ENCODE measurements at places on chromosomes 6 and 20.
A peak's percentile ranks its signal among the peaks of the same experiment; 100 is the strongest.

DNA sequence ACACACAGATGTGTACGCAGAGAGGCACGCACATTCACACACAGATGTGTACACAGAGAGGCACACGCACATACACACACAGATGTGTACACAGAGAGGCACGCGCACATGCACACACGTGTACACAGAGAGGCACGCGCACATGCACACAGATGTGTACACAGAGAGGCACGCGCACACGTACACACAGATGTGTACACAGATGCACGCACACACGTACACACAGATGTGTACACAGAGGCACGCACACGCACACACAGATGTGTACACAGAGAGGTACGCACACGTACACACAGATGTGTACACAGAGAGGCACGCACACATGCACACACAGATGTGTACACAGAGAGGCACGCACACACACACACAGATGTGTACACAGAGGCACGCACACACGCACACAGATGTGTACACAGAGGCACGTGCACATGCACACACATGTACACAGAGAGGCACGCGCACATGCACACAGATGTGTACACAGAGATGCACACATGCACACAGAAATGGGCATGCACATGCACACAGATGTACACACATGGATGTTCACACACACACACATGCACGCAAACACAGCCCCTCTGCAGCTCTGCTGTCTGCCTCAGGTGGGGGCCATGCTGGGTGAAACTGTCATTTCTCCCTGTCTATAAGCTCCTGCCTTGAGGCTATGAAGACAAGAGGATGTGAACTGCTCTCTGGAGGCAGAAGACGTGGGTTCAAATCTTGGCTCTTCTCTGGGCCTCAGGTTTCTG lies 14.3 kb upstream of the MYT1 start:
- H3K27ac ChIP-seq = no peak overlapping the region
- peaks cover 16% of the 10 kb centered on the region for H3K4me1 ChIP-seq
- H3K27me3 ChIP-seq = no peaks in the 10 kb centered on the region
- DNase-seq = peak; percentile 65
- H3K4me3 ChIP-seq = no peak overlapping the region
- no peaks in the 10 kb centered on the region for H3K36me3 ChIP-seq

DNA sequence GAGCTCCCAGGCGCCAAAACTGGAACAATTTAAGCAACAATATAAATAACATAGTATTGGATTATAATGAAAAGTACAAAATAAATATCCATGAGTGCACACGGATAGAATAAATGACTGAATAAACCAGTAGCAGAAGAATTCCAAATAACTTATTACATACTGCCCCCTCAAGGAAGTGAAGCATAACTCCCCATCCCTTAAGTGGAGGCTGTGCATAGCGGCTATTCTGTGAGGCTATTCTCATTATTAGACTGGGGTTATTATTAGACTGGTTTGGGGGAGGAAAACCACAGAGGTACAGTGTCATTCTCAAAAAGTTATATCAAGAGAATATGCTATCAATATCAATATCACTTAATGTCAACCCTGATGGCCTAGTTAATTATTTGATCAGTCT lies 94.4 kb upstream of the SIRPA start:
- peaks cover 9% of the 10 kb centered on the region for H3K4me1 ChIP-seq
- H3K27ac ChIP-seq = no peak overlapping the region
- H3K27me3 ChIP-seq = no peaks in the 10 kb centered on the region
- no peak overlapping the region for H3K4me3 ChIP-seq

DNA sequence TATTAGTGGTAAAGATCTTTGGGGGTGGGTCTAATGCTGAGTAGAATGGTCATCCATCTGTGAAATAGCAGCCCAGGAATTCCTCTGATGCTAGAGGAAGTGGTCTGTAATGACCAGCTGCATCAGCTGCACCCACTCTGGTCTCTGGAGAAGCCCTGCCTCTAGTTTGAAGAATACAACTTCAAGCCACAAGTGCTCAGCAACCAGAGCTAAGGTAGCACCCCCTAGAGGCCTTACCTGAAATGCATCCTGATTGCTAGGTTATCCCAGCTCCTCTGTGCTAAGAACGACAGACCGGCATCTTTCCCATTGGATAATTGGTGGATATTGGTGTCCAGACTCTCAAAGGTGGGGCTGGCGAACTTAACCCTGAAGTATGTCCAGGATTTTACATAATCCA lies 58.2 kb downstream of the DNAH8 start:
- no peak overlapping the region for H3K4me3 ChIP-seq
- H3K27me3 ChIP-seq = no peaks in the 10 kb centered on the region
- H3K4me1 ChIP-seq = peaks cover 31% of the 10 kb centered on the region

DNA sequence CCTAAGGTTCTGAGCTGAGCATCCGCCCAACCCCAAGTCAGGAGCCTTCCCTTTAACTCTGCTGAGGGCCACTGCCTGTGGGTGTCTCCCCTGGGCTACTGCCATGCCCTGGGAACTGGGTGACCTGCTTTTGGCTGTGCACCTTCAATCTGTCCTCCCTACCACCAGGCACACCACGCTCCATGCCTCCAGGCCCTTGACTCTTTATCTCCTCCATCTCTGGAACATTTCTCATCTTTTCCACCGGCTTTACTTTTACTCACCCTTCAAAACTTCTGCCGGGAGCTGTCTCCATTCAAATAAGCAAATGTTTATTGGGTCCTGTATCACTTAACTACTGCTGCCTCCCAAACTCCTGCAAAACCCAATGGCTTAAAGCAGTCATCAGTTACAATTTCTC lies 83.3 kb upstream of the NHSL1 start:
- no peaks in the 10 kb centered on the region for H3K36me3 ChIP-seq
- H3K27me3 ChIP-seq = no peaks in the 10 kb centered on the region
- DNase-seq = no peak

DNA sequence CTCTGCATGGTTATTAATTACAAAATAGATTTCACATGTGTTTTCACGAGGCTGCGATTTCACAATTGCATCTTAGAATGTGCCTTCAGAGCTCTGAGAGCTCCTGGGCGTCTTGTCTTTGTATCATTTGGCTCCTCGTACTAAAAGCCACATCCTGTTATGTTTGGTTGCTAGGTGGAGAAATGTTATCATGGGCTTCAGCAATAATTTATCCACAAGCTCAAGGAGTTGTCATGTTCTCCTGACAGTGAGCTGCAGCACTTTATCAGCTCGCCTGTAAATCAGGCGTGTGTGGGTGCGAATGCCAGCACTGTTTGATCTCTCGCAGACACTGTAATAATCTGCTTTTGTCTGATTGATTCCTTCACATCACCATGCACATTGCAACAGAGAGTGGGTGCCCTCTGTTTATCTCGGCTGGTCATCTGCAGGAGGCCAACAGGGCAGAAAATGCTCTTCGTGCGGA lies 218.6 kb upstream of the ZFP64 start:
- H3K4me1 ChIP-seq = no peaks in the 10 kb centered on the region
- no peaks in the 10 kb centered on the region for H3K27me3 ChIP-seq
- H3K36me3 ChIP-seq = no peaks in the 10 kb centered on the region
- H3K4me3 ChIP-seq = no peak overlapping the region
- no peak overlapping the region for H3K27ac ChIP-seq

DNA sequence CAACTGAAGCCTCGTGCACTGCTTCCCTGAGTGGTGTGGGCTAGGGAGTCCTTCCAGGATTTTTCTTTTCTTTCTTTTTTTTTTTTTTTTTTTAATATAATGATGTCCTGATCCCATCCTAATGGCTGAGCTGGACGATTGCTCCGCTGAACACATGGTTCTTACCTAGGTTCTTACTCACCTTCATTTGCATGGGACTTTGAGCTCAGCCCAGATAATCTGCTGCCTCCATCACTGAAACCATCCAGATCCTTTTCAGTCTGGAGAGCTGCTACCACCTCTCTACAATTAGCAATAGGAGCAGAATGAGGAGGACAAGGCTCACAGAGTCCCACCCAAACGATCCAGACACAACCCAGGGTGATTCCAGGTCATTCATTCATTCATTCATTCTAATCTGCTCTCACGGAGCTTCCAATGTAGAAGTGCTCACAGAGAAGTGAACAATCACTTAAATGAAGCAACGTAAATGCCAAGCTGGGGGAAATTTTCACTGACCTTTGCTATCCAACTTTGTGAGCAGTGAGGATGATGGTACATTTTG lies 246.3 kb upstream of the RREB1 start:
- no peak for DNase-seq
- H3K4me1 ChIP-seq = peaks cover 16% of the 10 kb centered on the region
- H3K27ac ChIP-seq = no peak overlapping the region
- H3K27me3 ChIP-seq = no peaks in the 10 kb centered on the region
- no peaks in the 10 kb centered on the region for H3K36me3 ChIP-seq

- H3K27me3 ChIP-seq = no peaks in the 10 kb centered on the region
- no peak overlapping the region for H3K4me3 ChIP-seq
- H3K36me3 ChIP-seq = no peaks in the 10 kb centered on the region
- peak; percentile 89 for DNase-seq
These were observed 75.2 kb downstream of the JPH2 start for GRCh38 chr20:44111712-44112335.

DNA sequence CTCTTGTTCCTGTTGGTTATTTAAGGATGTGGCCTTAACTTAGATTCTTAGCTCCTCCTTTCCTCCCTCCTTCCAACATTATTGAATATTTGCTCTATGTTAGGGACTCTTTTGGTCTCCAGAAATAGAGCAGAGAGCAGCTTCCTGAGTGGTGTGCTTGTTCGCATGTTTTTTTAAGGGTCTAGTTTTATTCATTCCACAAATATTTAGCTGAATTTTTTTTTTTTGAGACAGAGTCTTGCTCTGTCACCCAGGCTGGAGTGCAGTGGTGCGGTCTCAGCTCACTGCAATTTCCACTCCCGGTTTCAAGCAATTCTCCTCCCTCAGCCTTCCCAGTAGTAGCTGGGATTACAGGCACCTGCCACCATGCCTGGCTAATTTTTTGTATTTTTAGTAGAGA lies 169.2 kb downstream of the ZFAND3 start:
- H3K36me3 ChIP-seq = no peaks in the 10 kb centered on the region
- H3K4me3 ChIP-seq = no peak overlapping the region
- no peaks in the 10 kb centered on the region for H3K27me3 ChIP-seq
- DNase-seq = no peak
- no peak overlapping the region for H3K27ac ChIP-seq
- peaks cover 13% of the 10 kb centered on the region for H3K4me1 ChIP-seq

- no peaks in the 10 kb centered on the region for H3K36me3 ChIP-seq
- DNase-seq = no peak
- H3K4me3 ChIP-seq = no peak overlapping the region
These were observed 12.8 kb upstream of the TPD52L1 start for GRCh38 chr6:125140808-125141207.

DNA sequence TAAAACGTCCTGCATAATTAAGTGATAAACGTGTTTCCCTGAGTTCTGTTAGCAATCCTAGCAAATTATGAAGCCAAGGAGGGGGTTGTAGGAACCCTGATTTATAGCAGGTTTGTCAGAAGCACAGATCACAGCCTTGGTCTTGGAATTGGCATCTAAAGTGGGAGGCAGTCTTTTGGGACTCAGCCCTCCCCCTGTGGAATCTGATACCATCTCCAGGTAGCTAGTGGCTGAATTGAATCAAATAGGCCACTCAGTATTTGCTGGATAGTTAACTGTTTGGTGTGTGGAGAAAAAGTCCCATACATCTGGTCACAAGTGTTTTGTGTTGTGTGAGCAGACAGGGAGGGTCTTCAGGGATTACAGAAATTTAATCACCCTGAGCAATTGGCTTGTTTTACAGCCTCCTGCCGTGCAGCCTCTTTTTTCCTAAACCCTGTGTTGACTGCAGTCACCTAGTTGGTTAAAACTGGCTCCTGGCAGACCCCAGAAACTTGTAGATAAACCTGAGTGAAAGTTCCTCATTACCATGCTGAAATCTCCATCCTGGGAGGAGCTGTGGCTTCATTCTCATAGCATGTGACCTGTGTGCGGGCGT lies 19.0 kb upstream of the KIFC1 start:
- no peak overlapping the region for H3K27ac ChIP-seq
- H3K4me3 ChIP-seq = no peak overlapping the region
- peaks cover 23% of the 10 kb centered on the region for H3K4me1 ChIP-seq
- no peaks in the 10 kb centered on the region for H3K36me3 ChIP-seq
- H3K27me3 ChIP-seq = no peaks in the 10 kb centered on the region

GRCh38 chr6:34142061-34142998 lies 3.6 kb downstream of the GRM4 start:
- H3K4me1 ChIP-seq = no peaks in the 10 kb centered on the region
- H3K27me3 ChIP-seq = peaks cover 27% of the 10 kb centered on the region
- no peak for DNase-seq
- H3K4me3 ChIP-seq = no peak overlapping the region
- no peak overlapping the region for H3K27ac ChIP-seq

DNA sequence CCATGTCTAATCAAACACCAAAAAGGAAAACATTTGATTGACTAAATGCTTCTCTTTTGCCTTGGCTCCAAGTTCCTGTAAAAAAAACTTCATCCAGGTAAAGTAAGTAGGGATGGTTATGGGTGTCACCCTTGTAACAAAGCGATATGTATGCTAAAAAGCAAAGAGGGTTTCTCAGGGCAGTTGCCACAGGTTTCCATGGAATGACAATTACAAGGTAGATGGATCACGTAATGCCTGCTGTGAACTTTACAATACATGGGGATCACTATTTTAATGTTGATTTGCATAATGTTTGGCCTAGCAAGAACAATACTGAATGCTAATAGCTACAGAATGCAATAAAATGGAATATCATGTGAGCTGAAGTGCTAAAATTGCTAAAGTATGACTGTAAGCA lies 2.9 kb upstream of the BMP2 start:
- no peak overlapping the region for H3K27ac ChIP-seq
- DNase-seq = no peak
- H3K36me3 ChIP-seq = no peaks in the 10 kb centered on the region
- no peak overlapping the region for H3K4me3 ChIP-seq

DNA sequence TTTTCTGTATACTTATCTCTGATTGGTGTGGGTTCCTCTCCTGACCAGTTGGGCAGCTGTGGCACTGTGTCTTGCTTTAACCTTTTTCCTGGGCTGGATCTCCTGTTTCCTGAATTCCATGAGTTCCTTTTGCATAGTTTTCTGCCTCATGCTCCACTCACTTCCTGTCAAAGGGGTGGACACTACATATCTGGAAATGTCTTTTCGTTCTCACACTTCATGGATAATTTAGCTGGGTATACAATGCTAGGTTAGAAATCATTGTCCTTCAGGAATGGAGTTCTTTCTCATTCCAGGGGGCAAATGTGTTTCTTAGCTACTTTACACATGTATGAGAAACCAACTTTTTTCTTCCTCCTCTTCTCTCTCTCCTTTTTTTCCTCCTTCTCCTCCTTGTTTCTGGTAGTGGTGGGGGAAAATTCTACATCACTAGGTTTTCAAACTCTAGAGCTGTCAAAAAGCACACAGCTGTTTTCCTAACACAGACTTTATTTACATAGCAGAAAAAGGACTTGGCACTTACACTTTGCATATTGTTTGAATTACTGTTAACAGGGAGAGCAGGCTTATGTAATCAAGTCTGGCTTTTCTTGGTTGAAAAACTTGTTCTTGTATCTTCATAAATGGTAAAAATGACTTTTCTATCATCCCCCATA lies 9.0 kb upstream of the DDX27 start:
- no peaks in the 10 kb centered on the region for H3K27me3 ChIP-seq
- H3K27ac ChIP-seq = no peak overlapping the region
- H3K36me3 ChIP-seq = no peaks in the 10 kb centered on the region

- H3K4me3 ChIP-seq = no peak overlapping the region
- no peaks in the 10 kb centered on the region for H3K4me1 ChIP-seq
- H3K36me3 ChIP-seq = no peaks in the 10 kb centered on the region
These were observed 300.3 kb downstream of the NRN1 start for GRCh38 chr6:5706124-5707033.

GRCh38 chr6:64257586-64257985 lies 622.0 kb downstream of the PHF3 start:
- no peaks in the 10 kb centered on the region for H3K27me3 ChIP-seq
- H3K36me3 ChIP-seq = no peaks in the 10 kb centered on the region
- no peak overlapping the region for H3K27ac ChIP-seq
- DNase-seq = no peak

GRCh38 chr6:5302995-5303622 lies 41.8 kb downstream of the FARS2 start:
- no peaks in the 10 kb centered on the region for H3K27me3 ChIP-seq
- H3K36me3 ChIP-seq = no peaks in the 10 kb centered on the region
- DNase-seq = peak; percentile 66
- no peak overlapping the region for H3K4me3 ChIP-seq

All from RWPE2 (cell line).